ENCODE measurements at places on chromosomes 2 and 18.

DNA sequence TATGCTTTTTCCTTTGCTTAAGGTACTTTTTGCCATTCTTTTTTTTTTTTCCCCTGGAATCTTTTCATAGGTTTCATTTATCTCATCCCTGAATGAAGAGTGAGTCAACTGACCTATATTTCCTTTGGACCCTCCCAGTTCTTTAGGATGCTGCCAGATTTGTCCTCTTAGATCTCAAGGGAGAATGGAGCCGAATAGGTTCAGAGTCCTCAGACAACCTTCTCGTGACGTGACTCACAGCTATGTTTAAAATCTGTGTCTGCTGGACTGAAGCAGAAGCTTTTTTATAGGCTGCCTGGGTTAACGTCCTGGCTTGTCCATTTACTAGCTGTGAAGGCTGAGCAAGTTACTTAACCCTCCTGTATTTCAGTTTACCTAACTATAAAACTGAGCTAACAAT lies 358.6 kb downstream of the DLGAP1 start:
- DNase-seq, result no peak

GRCh38 chr2:219309278-219309677 lies at the start of gene PTPRN:
PTPRN (minus strand) TSS chr2:219309401; CDS start chr2:219309332, 69 bp downstream.
- DNase-seq, result no peak

DNA sequence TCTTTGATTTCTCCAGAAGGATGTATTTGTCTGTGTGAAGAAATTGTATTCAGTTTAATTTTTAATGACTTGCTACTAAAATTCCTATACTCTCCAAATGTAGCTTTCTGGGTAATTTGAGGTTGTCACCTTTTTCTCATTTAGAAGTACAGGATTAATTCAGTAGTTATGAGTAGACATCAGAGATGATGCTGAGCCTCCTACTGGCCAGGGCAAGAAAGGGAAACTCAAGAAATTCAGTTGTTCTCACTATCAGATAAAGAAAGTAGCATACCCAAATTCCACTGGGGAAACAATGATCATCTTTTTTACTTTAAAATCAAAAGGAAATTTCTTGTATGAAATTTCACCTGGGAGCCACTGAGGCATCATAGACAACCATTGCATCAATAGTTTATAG lies 199.4 kb downstream of the SATB2 start:
- no peak for DNase-seq

GRCh38 chr18:63705401-63705800 lies 2.6 kb downstream of the SERPINB11 start:
- no peak for DNase-seq

DNA sequence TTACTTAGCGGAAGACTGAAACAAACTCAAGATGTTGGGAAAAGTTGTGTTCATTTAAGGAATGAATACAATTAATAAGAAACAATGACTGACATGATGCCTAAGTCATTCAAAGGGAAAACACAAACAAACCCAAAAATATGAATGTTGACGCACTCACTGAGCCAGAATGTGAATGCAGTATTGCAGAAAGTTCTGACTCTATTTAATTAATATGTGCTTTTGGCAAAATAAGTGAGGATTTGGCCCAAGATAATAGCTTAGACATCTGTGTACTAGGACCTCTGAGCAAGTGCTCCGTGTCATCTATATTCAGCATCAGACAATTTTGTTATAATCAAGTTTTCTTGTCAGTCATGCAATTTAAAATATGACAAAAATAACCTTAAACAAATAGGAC lies 1138.8 kb upstream of the NXPH2 start:
- no peak for DNase-seq

- DNase-seq, result no peak
Measured at GRCh38 chr18:8908792-8909510, 193.5 kb upstream of the NDUFV2 start.

- no peak for DNase-seq
Measured at GRCh38 chr18:55120896-55121295, 161.6 kb upstream of the CCDC68 start.

GRCh38 chr2:76556018-76556417 lies 845.3 kb upstream of the GCFC2 start:
- DNase-seq, result no peak

- no peak for DNase-seq
Measured at GRCh38 chr2:44918095-44918775, 23.3 kb upstream of the SIX3 start.

DNA sequence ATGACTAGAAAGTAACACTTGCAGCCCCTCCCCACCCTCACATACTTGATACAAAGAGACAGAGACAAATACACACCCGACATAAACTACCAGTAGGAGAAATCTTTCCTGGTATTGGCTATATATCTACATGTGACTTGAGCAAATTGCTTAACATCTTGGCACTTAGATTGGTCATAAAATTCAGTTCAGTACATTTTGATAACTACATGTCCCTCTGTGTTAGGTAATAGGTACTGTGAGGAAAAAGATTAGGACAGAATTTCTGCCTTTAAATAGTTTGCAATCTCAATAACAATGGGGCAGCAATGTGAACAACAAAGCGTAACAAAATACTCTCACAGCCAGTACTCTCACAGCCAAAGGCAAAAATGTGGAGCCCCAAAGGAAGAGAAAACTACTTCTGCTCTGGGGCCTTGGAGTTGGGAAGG lies 670.0 kb upstream of the ACVR2A start:
- no peak for DNase-seq

GRCh38 chr18:8726963-8727705 lies 21.8 kb downstream of the MTCL1 start:
- no peak for DNase-seq

GRCh38 chr2:143193121-143193520 lies 63.9 kb downstream of the ARHGAP15 start:
- no peak for DNase-seq

GRCh38 chr2:191170773-191171172 lies 20.0 kb upstream of the STAT4 start:
- DNase-seq, result no peak

GRCh38 chr18:11969904-11970835 lies 11.1 kb upstream of the IMPA2 start:
- no peak for DNase-seq

- DNase-seq, result no peak
Measured at GRCh38 chr2:3168230-3168891, 209.3 kb downstream of the EIPR1 start.
